Stimulated activated CD8-positive, alpha-beta memory T cell treated with anti-CD3 and anti-CD28 coated beads, Interleukin-15, amount 100 ng/mL, for 4 hours (primary cell): ENCODE measurements at places on chromosomes 7 and 10.

DNA sequence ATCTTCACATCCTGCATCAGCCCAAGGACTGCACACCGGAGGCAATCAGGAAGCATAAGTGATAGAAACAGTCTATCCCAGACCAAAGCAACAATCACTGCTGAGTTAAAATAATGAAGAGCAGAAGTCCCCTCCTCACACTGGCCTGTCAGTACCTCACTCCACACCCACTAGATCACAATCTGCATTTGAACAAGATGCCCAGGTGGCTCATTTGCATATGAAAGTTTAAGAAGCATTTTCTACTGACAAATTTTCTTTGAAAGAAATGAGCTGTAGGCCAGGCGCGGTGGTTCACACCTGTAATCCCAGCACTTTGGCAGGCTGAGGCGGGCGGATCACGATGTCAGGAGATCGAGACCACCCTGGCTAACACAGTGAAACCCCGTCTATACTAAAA, 77.4 kb downstream of the CUL2 start:
- no peak for DNase-seq

DNA sequence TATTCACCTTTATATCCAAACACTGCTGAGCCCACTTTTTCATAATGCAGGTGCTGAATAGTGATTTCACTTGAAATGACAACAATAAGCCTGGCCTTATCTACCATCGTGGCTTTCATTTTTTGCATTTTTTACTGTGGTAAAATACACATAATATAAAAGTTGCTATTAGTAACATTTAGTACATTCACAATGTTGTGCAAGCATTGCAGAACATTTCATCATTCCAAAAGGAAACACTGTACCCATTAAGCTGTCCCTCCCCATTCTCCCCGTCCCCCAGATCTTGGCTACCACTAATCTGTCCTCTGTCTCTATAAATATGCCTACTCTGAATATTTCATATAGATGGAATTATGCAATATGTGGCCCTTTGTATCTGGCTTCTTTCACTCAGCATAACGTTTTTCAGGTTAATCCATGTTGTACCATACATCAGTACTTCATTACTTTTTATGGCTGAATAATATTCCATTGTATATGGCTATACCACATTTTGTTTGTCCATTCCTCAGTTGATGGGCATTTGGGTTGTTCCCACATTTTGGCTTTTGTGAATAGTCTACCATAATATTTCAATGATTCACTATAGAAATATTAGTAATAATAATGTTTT, 68.5 kb upstream of the ARID5B start:
- no peak for DNase-seq

DNA sequence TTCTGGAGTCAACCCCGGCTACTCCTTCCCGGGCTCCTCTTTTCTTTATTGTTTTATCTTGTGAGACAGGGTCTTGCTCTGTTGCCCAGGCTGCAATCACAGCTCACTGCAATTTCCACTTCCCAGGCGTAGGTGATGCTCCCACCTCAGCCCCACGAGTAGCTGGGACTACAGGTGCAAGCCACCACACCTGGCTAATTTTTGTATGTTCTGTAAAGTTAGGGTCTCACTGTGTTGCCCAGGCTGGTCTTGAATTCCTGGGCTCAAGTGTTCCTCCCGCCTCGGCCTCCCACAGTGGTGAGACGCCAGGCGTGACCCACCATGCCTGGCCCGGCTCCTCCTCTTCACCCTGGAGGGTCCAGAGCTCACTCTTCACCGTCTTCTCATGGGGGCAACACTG, 15.3 kb upstream of the PDGFA start:
- no peak for DNase-seq

GRCh38 chr10:31687663-31688482, 240.8 kb downstream of the ARHGAP12 start:
- no peak for DNase-seq

DNA sequence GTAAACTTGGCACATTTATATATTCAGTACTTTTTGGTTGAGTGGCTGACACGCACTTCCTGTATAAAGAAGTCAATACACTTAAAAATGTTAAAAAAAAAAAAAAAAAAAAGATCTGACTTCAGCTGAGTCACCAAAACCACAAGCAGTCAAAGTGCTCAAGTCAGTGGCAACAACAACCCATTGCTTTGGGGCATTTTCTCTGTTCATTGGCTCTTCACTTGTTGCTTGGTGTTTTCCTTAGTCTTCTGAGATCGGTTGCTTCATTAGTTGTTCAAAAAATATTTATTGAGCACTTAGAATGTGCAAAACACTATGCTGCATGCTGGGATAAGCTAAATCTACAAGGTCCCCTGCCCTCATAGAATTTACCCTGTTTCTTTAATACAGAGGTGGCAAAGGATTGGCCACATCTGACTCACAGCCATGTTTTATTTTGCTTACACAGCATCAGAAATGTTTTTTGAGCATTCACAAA, 63.7 kb downstream of the ZNRF2 start:
- peak; percentile 28 for DNase-seq

- no peak for DNase-seq
These were observed 16.4 kb downstream of the LRRC4 start for GRCh38 chr7:128014811-128015210.

DNA sequence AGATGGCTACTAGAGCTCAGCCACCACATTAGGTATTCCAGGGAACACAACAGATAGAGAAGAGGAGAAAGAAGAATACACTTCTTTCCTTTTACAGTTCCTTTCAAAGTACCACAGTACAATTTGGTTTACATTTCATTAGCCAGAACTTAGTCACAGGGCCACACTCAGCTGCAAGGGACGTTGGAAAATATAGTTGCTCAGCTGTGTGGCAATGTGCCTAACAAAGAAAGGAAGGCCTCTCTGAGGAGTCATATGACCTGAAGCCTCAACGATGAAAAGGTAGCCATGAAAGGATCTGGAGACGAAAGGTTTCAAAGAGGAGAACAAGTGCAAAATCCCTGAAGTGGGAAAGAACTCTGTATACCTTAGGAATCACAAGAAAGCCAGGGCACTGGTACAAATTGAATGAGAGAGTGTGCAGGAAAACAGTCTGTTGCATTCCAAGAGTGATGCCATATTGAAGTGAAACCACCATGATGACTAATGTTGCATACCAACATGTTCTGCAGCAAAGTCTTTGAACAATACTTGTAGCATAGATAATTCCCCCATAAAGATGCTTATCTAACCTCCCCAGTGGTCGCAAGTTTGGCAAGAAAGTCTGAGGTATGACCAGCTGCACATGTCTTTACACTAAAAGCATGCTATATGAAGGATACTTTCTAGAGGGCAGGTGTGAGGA, 278.9 kb downstream of the HPSE2 start:
- no peak for DNase-seq

DNA sequence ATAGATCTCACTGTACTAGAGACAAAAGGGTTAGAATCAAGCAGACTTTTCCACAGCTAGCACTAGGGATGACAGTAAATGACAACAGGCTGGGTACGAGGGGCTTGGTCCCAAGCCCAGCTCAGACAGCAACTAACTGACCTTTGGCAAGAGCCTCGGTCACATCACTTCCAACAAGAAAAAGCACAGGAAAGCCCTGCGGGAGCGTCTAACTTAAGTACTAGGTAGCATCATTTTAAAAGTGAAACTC, 22.8 kb downstream of the CALML3 start:
- DNase-seq: no peak

DNA sequence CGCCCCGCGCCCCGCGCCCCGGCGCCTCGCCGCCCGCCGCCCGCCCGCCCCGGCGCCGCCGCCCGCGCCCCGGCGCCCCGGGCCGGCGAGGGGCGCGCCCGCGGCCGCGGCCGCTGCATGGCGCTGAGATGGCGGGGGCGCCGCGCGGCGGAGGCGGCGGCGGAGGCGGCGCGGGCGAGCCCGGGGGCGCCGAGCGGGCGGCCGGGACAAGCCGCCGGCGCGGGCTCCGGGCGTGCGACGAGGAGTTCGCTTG, 174 bp downstream of the ADCY1 start:
- no peak for DNase-seq

DNA sequence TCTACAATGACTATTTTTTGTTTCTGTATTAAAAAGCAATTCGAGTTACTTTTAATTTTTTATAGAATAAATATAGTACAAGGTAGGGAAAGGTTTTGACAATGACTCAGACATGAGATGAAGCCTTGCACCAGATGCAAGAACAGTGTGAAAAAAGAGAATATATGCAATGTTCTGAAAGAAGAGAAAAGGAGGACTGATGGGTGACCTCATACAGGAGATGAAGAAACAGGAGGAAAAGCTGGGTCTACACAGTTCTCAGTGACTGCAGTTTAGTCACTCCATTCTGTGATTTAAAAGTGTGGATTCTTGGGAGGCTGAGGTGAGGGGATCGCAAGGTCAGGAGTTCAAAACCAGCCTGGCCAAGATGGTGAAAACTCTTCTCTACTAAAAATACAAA, 38.3 kb upstream of the YAE1 start:
- DNase-seq: no peak

GRCh38 chr10:15719899-15720634, at the start of gene ITGA8:
ITGA8 (minus strand) TSS chr10:15719922; CDS start chr10:15719771, 151 bp downstream.
- no peak for DNase-seq

GRCh38 chr7:35717013-35717412, 22.1 kb upstream of the HERPUD2 start:
- DNase-seq: no peak

DNA sequence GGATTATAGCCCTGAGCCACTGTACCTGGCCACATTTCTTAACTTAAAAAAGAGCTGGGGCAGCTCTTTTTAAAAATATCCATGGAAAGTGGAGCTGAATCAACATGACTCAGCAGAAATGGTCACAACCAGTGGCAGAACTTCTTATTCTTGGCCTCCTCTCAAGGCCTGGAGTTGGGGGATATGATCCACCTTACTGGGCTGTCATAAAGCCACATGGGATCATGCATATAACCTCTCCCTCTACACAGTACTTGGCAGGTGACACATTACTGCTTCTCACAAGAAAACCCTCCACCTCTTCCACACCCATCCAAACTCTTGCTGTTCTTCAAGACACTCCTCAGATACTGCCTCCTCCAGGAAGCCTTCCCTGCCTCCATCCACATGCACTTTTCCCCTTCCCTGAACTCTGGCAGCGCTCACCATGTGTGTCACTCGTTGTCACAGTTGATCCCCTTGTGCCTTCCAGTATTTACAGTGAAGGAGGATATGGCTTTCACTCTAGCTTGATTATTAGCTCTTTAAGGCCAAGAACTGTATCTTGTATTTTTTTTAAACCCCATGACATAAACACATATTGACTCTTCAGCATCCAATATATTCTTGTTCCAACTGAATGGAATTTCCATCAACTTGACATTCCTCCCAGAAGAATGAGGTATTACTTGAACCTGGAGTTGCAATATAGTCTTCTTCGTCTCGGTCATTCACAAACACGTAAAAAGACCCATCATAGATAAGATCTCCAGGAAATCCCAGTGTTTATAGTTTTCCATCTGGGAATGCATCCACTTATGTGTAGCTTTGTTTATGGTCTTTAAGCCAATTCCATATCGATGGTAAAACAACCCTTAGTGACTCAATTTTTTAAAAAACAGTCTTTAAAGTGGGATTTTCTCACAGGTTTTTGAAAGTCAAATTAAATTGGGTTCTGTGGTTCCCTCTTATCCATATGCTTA, 85.5 kb downstream of the TBXAS1 start:
- no peak for DNase-seq

DNA sequence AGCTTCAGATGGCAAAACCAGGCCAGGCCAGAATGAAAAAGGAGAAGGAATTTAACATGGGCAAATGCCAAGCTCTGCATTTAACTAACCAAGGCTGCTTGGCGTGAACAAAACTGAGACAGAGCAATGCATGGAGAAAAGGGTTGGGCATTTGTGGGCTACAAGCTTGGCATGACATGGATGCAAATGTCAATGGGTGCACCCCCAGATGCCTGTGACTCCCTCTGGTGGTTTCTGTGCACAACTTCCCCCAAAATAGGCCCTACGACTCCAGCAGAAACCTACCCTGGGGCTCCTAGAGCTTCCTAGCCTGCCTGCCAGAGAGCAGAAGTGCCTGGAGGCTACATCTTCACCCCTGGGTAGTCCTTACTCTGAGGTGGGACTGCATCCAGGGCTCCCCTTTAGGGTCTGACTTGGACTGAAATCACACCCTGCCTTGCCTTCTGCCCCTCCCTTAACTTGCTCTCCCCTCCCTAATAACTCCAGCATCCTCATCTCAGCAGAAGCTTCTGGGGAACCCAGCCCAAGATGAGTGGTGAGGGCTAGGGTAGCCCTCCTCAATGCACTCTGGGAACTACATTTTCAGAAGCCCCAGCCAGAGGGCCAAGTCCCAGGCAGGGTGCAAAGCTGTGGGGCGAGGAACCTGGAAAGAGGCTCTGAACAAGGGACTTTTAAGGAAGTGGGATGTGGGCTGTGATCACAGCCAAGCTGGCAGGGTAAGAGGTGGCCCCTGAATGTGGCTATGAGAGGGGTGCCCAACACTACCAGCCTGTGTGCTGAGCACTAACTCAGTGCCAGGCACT, 11.3 kb downstream of the GPRIN2 start:
- no peak for DNase-seq

GRCh38 chr7:96869538-96869937, 135.8 kb upstream of the DLX6 start:
- DNase-seq: no peak

- no peak for DNase-seq
These were observed 92.9 kb downstream of the CELF2 start for GRCh38 chr10:11110539-11110938.

GRCh38 chr10:72297281-72297804, 23.6 kb downstream of the DDIT4 start:
- DNase-seq: peak; percentile 92

DNA sequence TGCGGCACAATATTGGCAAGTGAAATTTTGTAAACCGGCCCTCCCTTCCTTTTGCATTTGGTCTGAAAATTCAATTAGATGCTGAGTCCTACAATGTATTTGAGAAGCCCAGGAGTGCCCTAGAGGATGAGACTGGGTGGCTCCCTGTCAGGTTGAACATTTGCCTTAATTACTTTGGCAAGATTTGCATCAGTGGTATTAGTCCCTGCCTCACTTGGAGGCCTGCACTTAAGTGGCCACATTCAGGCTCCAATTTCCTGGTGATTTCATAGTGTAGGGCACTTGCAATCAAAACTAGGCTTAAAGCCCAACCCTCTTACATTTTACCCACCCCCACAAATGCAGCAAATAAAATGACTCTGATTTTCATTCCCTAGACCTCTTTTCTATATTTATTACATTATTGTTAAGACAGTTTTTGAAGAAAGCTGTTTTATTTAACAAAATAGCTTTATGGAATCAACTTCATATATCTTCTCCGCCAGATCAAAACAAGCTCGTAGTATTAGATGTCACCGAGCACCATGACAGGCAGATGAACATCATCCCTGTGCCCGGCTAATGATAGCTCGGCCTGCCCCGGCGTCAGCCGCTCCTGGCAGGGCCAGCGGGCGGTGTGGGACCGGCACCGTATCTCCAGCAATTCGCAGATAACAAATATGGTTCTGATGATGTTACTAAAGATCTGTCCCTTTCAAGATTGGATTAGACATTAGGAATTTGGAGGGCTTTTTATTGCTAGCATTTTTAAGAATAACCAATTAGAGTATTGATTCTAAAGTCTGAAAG, 73.6 kb downstream of the EGFR start:
- DNase-seq: no peak
